ENCODE measurements at places on chromosomes 12 and 14. TPM values are rescaled to one million over a fixed set of nuclear protein-coding genes. Genes with fewer than 3 reads are reported as not detected.

- no peak for DNase-seq
Observed at GRCh38 chr14:72515779-72516770, 377.8 kb downstream of the DPF3 start.

DNA sequence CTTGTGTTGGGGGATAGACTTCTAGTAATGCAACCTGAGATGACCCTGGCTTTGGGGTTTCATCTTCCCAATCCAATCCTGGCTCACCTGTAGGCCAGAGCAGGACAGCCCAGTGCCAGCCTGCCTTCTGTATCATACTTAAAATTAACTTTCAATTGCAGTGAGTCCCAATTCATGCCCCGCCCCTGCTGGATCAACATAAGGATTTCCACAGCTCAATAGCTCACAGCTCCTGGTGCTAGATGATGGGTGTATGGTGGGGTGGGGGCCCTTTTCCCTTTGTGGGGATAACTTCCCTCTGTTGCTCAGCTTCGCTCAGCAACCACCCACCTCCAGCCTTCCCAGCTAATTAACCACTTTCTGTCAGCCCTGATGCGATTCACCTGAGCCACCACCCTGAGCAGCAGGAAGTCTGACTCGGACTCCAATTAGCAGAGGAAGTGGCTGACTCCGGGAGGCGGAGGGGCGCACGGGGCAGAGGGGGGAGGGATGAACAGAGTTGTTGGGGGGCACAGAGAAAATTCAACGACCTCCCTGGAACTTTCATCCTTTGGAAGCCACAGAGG is 24.3 kb upstream of the CHGA start:
- no peak for DNase-seq

GRCh38 chr12:96401076-96401871 is 1.0 kb upstream of the CDK17 start:
- no peak for DNase-seq

DNA sequence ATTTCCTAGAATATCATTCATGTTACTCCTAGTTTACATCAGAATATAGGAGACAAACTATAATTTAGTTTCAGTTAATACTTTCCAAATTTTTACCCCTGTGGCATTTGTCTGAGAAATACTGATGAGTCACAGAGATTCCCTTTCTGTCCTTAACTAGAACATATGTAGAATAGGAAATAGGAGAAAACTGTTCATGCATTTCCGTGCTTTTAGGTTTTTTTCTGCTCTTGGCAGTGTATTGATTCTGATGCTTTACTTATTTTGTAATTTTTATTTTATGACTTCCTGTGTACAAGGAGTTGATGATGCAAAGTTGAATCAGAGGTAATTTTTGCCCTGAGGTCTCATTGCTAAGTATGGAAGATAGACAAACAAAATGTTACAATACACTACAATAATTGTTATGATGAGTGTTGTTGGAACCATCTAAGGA is 23.0 kb downstream of the MNAT1 start:
- DNase-seq = no peak

DNA sequence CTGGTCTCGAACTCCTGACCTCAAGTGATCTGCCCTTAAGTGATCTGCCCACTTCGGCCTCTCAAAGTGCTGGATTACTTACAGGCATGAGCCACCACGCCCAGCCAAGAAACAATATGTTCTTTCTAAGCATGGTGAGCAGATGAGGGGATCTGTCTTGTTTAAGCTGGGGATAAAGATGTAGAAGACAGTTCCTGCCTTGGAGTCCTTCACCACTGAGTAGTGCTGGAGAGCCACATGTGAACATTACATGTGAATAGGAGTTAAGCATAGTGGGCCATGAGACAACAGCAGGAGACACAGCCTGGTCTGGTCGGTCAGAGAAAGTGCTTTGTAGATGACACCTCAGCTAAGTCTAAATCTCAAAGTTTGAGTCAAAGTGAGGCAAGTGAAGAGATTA is 26.0 kb downstream of the TMBIM6 start:
- DNase-seq = no peak

DNA sequence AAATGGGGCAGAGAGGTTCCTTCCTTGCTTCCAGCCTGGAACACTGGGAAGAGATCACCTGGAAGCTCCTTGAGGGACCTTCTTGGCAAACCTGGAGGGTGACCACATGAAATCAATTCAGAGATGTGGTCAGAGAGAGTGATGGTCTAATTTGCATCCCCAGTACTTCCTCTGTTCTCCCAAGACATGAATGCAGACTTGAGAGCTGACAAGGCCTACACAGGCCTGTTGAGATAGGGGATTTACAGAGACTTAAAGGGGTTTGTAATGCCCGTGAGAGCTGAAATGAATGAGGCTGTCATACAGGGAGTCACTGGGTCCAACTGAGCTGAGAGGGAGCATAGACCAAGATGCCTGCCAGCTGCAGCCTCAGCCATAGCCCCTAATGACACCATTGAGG is 45.1 kb downstream of the TMX1 start:
- no peak for DNase-seq

DNA sequence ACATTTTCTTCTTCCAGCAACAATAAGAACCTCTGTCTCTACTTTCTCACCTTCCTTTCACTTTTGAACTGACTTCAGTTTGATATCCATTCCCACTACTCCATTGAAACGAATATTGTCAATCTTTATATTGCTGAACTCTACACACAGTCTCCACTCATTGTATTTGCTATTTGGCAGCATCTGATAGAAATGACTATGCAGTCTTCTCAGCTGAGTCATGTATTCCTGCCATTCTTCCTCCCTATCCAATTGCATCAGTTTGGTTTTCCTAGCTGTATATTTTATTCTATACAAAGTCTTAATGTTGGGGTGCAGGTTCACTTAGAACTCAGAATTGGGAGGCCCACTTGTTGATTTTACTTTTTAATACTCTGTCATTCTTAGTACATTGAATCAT is 107.5 kb upstream of the CPNE8 start:
- DNase-seq = no peak

The PLEKHD1 gene
- polyA plus RNA-seq = 0.68 TPM

The VRTN gene
- polyA plus RNA-seq = 0.05 TPM

Measured in forelimb muscle (tissue), 1 donor.